ENCODE measurements at places on chromosomes 2 and 18.

DNA sequence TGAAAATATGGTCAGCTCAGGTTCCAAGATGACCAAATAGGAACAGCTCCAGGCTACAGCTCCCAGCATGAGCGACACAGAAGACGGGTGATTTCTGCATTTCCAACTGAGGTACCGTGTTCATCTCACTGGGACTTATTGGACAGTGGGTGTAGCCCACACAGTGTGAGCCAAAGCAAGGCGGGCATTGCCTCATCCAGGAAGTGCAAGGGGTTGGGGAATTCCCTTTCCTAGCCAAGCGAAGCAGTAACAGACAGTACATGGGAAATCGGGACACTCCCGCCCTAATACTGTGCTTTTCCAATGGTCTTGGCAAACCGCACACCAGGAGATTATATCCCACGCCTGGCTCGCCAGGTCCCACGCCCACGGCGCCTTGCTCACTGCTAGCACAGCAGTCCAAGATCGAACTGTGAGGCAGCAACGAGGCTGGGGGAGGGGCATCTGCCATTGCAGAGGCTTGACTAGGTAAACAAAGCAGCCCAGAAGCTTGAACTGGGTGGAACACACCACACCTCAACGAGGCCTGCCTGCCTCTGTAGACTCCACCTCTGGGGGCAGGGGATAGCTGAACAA lies 57.5 kb downstream of the WDPCP start:
- DNase-seq = no peak

DNA sequence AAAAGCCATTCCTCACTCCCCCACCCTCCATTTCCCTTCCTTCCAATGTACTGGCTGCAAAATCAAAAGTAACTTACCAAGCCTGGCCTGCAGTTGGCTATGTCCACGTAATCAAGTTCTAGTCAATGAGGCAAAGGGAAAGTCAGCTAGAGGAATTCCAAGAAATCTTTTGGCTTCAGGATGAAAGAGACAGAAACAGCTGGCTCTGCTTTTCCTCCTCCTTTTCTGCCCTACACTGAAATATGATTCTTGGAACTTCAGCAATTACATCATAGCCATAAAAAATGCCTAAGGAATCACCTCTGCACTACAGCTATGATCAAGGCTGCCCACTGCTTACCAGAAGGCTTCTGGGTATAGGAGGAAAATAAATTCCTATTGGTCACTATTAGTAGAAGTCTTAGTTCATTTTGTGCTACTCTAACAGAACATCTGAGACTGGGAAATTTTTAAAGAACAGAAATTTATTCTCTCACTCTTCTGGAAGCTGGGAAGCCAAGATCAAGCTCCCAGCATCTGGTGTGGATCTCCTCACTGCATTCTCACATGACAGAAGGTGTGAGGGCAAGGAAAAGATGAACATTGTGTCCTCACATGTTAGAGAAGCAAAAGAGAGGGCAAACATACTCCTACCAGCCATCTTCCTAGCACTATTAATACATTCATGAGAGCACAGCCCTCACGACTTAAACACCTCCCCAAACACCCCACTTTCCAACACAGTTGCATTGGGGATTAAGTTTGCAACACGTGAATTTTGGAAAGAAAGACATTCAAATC lies 219.9 kb downstream of the TMX3 start:
- DNase-seq = no peak

DNA sequence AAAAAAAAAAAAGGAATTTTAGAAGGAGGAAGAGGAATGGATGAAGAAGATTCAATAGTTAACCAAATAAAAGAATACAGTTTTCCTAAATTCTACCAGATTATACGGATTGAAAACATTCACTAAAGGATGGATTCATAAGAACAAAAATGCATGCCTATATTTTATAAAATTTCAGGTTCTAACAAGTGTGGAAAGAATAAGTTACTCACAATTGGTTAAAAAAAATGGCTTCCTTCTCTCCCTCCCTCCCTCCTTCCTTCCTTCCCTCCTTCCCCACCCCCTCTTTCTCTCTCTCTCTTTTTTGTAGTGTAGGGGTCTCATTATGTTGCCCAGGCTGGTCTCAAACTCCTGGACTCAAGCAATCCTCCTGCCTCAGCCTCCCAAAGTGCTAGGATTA lies 1.6 kb upstream of the TP53I3 start:
- DNase-seq = no peak

- DNase-seq = no peak
These were observed 17.4 kb upstream of the NOSTRIN start for GRCh38 chr2:168784993-168785392.

GRCh38 chr2:63790491-63790890 lies 51.2 kb upstream of the UGP2 start:
- DNase-seq = no peak

GRCh38 chr2:17373041-17373440 lies 145.2 kb downstream of the RAD51AP2 start:
- DNase-seq = no peak

DNA sequence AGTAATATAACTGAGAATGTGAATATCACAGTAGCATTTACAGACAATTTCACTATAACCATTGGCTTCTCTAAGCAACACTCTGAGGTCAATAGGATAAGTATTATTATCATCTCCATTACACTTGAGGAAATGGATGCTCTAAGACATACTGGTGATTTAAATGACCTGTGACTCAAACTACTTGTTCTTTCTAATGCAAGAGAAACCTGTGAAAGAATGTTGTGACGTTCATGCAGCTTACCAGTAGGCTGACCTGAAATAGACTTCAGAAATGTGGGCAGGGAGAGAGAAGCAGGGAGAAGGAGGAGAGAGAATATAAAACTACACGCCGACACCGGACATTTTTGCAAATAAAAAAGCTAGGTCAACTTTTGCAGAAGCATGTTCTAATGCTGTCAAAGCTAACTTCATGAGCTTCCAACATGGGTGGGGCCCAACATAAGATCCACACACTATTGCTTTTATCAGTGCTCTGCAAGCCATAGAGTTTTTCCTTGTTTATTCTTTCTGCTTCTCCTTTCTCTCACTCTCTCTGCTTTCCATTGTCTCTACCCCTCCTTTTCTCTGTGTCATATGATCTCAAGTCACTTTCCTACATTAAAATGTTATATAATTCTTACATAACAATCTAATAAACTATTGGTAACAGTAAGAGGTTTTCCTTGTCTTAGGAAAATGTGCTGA lies 217.6 kb upstream of the FN1 start:
- DNase-seq = no peak

GRCh38 chr18:1075322-1075721 lies 170.7 kb downstream of the ADCYAP1 start:
- no peak for DNase-seq

- no peak for DNase-seq
These were observed 22.5 kb downstream of the TXNL1 start for GRCh38 chr18:56615738-56616520.

Measured in MV-4-11 (cell line).